Neural progenitor cell (in vitro differentiated cells): ENCODE measurements at places on chromosomes 7 and 10.

DNA sequence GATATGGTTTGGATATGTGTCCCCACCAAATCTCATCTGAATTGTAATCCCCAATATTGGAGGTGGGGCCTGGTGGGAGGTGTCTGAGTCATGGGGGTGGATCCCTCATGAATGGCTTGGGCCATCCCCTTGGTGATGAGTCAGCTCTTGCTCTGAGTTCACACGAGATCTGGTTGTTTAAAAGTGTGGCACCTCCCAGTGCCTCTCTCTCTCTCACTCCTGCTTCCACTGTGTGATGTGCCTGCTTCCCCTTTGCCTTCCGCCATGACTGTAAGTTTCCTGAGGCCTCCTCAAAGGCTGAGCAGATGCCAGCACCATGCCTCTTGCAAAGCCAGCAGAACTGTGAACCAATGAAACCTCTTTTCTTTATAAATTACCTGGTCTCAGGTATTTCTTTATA is 4.8 kb upstream of the GCK start:
- DNase-seq, result no peak

- peak; percentile 52 for DNase-seq
Observed at GRCh38 chr10:23195846-23196600, 3.9 kb downstream of the PTF1A start.

GRCh38 chr10:6333086-6333485 is 130.4 kb downstream of the PFKFB3 start:
- DNase-seq, result no peak

DNA sequence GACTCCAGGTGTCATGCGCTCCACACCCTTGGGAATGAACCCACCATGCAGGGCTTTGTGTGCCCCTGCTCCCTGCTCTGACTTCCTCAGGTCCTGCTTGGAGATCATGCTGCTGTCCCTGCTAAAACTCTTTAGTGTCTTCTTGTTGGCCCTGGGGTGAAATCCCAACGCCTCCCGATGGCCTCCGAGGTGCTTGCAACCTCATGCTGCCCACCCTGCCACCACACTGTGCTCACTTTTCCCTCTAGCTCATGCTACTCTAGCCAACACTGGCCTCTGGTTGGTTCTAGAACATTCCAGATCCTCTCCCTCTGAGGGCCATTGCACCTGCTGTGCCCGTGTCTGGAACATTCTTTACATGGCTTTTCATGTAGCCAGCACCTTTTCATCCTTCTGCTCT is 227.7 kb downstream of the ADAM12 start:
- no peak for DNase-seq

DNA sequence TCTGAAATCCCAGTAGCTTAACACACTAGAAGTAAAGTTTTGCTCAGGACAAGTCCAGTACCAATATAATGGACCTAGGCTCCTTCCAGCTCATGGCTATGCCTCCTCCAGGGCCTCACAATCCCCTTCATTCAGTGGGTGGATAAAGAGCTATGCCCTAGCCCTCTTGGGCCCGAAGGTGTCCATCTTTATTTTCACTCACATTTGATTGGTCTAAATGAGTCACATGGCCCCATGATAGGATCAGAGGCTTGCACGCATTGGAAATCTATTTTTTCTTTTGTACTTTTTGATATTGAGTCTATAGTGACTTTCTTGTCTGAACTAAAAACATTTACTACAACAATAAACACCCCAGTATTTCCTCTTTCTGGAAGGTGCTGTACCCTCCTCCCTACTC is 202.6 kb upstream of the CTBP2 start:
- no peak for DNase-seq

- no peak for DNase-seq
Observed at GRCh38 chr10:44933451-44934321, 22.5 kb downstream of the TMEM72 start.

- DNase-seq, result no peak
Observed at GRCh38 chr7:17126413-17127268, 171.8 kb upstream of the AHR start.

- DNase-seq, result peak; percentile 79
Observed at GRCh38 chr10:94402843-94403379, 570 bp downstream of the TBC1D12 start.

DNA sequence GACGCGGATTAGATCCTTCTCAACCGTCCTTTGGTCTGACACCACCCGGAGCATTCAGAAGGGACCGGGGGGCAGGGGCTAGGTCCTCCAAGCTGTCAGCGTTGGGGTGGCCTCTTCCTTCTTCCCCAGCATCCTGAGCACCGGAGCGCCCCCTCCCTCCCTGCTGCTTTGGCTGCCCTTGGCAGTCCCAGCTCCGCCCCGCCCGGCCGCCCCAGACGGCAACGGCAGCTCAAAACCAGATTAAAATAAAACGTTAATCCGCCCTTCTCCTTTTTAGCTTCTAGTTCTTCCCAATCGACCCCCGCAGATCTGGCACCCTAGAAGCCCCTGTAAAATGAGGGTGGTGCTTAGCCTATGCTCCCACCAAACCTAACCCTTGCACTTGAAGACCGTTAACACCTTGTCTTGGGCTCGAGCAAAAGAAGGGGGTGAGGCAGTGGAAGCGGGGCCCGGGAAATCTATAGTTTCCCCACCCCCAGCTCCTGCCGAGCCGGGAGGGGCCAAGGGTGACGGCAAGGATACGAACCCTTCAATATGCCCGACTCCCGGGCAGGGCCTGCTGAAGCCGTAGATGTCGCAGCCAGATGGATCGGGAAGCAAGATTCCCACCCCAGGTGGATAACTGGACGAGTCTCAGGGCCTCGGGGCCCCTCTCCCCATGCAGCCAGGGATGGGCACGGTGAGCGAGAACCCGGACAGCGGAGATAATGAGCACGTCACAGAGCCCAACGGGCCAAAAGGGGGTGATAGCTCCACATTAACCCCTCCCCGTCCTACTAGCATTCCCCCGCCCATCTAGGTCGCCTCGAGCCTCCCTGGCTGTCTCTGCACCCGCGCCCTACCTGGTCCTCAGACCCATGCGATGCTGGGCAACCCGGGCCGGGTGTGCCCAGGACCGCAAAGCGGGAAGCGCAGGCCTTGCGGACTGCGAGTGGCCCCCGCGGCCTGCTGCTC is 169.7 kb downstream of the NRF1 start:
- no peak for DNase-seq

DNA sequence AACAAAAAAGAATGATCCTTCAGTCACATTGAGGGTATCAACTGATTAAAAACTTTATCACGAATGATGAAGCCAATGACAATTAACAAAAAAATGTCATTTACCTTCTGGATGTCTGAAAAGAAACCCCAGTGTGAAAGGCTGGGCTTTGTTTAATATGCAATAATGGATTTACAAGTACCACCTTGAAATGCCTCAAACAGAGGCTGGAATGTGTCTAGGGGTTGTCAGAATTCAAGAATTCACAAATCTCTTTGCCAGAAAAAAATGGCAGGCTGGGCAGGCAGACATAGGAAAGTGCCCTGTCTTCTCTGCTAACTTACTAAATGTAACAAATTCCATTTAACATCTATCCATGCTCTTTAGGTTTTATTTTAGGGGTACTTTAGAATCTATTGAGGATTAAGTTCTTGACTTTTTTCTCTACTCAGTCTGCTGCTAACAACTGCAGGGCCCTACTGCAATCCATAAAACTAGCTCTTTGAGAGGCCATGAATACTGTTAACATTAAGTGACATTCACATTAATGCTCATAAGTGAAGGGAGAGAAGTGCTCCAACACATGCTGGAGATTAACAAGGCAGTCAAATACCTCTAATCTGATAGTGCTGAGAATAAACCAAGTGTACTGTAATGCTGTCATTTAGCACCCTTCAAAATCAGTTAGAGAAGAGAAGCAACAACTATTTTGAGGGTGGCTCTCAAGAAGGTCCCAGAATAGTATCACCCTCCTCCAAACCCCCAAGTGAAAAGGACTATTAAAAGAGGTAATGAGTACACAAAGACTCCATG is 43.1 kb upstream of the KCNIP2 start:
- no peak for DNase-seq

- no peak for DNase-seq
Observed at GRCh38 chr10:44065788-44066526, 318.9 kb downstream of the CXCL12 start.

DNA sequence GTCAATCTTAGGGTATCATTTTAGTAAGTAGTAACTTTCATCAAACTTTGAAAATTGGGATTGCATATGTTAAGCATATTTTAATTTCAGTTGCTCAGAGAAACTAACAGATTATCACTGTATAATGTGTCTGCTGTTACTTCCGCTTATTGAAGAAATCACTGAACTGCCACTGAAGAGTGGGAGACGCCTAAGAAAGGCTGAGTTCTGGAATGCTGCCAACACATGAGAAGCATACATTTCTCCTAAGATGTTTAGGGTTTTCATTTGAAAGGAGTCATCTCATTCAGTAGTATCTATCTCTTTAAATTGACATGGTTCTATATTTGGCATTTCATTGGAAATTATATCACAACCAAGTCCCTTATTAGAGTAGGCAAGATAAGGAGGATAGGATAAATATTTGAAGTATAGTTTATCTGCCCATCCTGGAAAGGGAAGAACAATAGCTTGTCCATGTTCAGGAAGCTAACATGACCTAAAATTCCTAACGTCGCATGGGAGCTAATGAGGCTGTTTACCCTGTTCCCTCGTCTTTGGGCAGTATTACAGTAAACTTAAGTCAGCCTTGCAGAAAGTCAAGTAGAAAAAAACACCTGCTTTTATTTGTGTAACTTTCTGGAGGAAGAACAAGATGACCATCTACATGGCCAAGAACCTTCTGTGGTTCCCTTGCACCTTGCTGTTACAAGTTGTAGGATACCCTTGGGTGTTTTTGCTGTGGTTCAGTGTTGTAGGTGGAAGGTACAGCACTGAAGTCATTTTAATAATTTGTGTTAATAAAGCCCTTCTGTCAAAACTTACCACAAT is 67.3 kb downstream of the NHLRC2 start:
- no peak for DNase-seq

DNA sequence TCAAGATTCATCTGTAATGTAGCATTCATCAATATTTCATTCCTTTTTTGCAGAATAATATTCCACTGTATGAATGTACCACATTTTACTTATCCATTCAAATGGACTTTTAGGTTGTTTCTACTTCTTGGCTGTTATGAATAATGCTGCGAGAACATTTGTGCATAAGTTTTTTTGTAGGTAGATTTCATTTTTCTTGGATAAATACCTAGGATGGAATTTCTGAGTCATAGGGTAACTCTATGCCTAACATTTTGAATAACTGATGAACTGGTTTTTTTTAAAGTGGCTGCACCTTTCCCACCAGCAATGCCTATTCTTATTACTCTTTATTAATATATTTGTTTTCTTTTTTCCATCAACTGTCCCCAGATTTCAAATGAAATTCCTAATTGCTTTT is 9.1 kb upstream of the XPNPEP1 start:
- DNase-seq, result no peak

- DNase-seq, result peak; percentile 16
Observed at GRCh38 chr10:17199351-17199804, 2.1 kb downstream of the TRDMT1 start.

- peak; percentile 29 for DNase-seq
Observed at GRCh38 chr7:127997226-127997922, 33.9 kb downstream of the LRRC4 start.

- DNase-seq, result no peak
Observed at GRCh38 chr10:14618674-14619073, 156.0 kb downstream of the FAM107B start.

GRCh38 chr10:131819241-131820072 is 81.4 kb upstream of the PPP2R2D start:
- DNase-seq, result no peak

DNA sequence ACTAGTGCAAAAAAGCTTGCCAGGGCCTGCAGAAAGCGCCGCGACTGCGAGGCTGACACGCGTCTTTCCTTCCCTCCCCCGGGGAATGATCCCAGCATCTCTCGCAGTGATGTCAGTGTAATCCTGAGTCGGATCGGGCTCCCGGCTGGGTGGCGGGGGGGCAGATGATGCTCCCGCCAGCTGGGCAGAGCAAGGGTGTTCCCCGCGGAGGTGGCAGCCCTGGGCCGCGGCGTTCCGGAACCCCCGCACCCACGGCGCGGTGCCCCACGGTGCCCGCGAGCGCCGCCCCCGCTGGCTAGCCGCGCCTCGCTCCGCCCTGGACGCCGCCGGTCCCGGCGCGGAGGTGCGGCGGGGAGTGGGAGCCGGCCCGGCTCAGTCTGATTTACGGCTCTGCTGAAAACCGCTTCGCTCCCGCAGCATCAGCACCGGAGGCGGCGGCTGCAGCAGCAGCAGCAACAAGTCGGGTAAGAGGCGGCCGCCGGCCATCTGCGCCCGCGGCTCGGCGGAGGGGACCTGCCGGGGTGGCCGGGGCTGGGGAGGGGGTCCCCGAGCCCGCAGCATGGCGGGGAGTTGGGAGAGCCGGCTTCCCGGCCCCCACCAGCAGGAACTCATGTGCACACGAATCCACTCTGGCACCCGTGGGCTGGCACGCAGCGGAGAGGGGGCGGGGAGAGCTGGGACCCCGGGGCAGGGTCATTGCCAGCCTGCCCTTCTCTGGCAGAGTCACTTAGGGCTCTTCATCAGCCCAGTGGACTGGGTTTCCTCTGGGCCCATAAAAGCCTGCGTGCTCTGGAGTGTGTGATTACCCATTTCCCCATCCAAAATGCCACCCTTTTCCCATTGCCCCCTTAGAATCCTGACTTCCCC is at the start of gene ZNF365:
Gene ZNF365, plus strand, starts transcription at position 375 of the 867 bp plus-strand sequence. CDS start 1,825 bp downstream, outside the sequence.
- DNase-seq, result peak; percentile 84

- DNase-seq, result no peak
Observed at GRCh38 chr7:24609059-24609458, 35.8 kb downstream of the PALS2 start.
